ENCODE measurements at places on chromosomes 13 and 19. TPM values are rescaled to one million over a fixed set of nuclear protein-coding genes. Genes with fewer than 3 reads are reported as not detected.

The CATSPERD gene
- total RNA-seq = not detected

The PNMA8A gene
- total RNA-seq = 2.5 TPM

The CYP4F2 gene
- total RNA-seq = not detected

The SRRM5 gene
- 0.17 TPM for total RNA-seq

The ELAVL3 gene
- 0.29 TPM for total RNA-seq

The FPR1 gene
- not detected for total RNA-seq

All from smooth muscle cell of trachea (primary cell).